ENCODE measurements at places on chromosomes 11 and 22. TPM values are rescaled to one million over a fixed set of nuclear protein-coding genes. Genes with fewer than 3 reads are reported as not detected.
A peak's percentile ranks its signal among the peaks of the same experiment; 100 is the strongest.

DNA sequence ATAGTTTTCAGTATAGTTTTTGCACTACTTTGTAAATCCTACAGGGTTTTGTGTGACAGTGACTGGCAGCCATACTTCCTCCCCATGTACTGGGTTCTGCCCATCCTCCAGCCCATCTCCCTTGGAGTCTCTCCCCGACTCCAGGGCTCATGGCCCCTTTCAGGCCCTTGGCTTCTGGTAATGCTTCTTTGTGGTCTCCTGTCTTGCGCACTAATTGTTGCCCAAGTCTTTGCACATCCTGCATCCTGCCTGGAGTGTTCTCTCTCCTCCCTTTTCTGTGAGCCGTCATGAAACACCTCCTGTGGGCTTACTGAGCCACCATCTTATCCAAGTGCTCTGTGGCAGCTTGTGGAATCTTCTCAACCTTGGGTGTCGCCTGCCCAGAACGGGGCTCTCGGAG, 11.4 kb upstream of the KCNQ1OT1 start:
- DNase-seq: no peak

DNA sequence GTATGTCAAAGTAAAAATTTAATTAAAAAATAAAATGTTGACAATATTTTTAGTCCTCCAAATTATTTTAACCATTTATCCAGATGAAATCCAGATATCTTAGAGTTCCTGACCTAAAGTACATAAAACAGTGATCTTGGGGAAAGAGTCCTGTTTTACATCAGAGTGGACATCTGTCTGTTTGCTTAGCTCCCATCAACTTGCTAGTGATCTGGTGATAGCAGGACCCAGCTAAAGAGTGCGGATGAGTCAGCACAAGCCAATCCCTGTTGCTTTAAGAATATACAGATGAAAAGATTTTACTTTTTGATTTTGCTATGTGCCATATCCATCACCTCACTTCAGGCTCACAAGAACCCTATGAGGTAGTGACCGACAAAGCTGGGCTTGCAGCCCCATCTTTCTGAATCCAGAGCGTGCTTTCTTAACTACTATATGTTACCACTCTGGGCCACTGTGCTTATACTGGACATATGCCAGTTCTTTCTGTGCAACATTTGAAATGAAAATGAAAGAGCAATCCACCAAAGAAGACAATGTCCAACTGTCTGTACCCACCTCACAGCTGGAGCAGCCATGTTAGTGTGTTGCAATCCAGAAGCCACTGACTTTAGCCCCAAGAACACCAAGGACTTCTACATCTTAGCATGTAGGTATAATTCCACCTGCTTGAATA, 167.6 kb upstream of the SESN3 start:
- DNase-seq: no peak

GRCh38 chr11:37572491-37573171, 974.6 kb upstream of the RAG2 start:
- DNase-seq: no peak

GRCh38 chr11:2561696-2562581, 117.1 kb downstream of the KCNQ1 start:
- DNase-seq: peak; percentile 39

DNA sequence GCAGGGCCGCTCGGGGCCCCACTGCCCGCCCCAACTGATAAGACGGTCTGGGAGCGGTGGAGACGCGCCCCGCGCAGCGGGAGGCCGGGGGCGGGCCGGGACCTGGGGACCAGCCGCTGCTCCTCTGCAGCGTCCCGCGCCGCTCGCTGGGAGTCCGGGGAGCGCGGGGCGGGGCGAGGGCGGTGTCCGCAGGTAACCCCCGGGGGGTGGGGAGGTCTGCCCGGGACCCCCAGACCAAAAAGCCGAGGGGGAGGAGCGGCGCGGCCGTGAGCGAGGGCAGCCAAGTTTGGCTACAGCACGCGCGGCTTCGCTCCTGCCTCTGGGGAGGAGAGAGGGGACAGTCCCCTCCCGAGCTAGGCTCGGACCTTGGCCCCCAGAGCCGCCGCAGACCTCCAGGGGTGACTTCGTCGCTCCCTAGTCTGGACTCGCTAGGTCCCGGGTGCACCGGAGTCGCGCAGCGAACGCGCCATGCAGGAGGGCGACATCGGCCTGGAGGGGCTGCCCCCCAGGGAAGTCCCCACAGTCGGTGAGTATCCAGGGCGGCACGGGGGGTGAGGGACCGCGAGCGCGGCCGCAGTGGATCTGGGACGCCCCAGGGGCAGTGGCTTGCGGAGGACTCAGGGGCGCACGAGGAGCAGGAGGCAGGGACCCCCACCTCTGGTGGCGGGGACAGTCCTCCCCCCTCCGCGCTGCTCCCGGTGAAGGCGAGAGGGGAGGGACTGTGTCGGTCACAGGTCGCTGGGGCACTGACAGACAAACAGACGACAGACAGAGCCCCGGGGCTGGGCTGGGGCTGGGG, 92.3 kb upstream of the ANO1 start:
- DNase-seq: no peak

DNA sequence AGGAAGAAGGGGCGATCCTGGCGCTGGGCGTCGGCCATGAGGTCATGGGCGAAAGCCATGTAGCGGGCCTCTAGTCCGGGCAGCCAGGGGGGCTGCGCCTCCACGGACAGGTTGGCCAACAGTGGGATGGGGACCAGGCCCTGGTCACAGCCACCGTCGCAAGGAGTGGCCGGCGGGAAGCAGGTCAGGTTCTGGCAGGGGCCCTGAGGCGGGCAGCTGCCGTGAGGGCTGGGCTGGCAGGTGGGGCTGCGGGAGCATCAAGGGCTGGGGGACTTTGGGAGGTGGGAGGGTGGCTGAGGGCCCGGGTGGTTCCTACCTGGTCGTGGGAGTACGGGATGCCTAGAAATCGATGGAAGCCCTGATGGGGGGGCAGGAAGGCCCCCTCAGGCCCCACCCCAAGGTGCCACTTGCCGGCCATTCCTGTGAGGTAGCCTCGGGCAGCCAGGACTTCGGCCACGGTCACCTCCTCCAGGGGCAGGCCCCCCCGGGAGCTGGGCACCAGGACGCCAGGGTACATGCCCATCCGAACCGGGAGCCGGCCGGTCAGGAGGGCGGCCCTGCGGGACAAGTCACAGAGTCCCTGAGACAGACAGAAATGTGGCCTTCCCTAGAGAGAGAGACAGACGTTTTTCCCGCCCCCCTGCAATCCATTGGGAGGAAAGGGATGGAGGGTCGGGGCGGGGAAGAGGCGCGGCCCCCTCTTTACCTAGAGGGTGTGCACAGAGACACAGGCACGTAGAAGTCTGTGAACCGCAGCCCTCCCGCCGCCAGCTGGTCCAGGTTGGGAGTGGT, 906 bp downstream of the ARSA start:
- DNase-seq: peak; percentile 66

DNA sequence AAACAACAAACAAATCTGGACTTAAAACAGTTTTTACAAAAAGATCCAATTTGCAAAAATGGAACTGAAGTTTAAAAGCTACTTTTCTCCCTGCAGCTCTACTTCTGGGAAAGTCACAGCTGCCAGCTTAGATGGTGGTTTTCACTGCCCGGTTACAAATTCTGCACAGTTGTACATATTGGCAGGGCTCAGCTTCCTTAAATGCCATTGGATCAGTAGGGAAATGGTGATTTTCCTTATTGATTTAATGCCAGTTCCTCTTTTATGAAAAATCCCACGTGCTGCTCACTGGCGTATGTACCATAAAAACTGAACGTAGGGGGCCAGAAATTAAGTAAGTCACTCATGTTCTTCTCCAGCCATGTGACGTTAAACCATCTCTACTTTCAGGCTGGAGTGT, 22.8 kb downstream of the GRAP2 start:
- no peak for DNase-seq

DNA sequence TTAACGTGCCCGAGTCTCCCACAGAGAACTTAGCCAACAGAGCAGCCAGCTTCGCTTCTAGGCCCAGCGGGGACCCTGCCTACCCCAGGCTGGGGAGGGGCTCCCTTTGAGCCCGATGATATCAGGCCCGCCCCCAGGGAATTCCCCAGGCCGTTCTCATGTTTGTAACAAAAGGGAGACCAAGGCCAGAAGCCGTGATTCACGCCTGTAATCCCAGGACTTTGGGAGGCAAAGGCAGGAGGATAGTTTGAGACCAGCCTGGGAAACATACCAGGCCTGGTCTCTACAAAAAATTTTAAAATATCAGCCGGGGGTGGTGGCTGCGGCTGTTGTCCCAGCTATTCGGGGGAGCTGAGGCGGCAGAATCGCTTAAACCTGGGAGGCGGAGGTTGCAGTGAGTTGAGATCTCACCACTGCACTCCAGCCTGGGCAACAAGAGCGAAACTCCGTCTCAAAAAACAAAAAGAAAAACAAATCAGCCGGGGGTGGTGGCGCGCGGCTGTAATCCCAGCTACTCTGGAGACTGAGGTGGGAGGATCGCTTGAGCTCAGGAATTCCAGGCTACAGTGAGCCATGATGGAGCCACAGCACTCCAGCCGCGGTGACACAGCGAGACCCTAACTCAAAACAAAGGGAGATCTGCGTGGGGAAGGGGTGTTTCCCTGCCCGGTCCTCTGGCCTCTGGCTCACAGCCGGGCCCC, 1.7 kb downstream of the DRD4 start:
- no peak for DNase-seq

VEGFB gene
- total RNA-seq: 77.0 TPM

C11orf91 gene
- total RNA-seq: not detected

NDUFS3 gene
- 198 TPM for total RNA-seq

KRTAP5-8 gene
- not detected for total RNA-seq

MGAT3 gene
- 1.5 TPM for total RNA-seq

DBX1 gene
- total RNA-seq: not detected

TPBGL gene
- not detected for total RNA-seq

HTR3A gene
- total RNA-seq: not detected

Data from psoas muscle (tissue), 8 donors.